CD4-positive, alpha-beta T cell treated with Interferon alpha-2 for 1 hour (primary cell): ENCODE measurements at places on chromosomes 5 and 9.

DNA sequence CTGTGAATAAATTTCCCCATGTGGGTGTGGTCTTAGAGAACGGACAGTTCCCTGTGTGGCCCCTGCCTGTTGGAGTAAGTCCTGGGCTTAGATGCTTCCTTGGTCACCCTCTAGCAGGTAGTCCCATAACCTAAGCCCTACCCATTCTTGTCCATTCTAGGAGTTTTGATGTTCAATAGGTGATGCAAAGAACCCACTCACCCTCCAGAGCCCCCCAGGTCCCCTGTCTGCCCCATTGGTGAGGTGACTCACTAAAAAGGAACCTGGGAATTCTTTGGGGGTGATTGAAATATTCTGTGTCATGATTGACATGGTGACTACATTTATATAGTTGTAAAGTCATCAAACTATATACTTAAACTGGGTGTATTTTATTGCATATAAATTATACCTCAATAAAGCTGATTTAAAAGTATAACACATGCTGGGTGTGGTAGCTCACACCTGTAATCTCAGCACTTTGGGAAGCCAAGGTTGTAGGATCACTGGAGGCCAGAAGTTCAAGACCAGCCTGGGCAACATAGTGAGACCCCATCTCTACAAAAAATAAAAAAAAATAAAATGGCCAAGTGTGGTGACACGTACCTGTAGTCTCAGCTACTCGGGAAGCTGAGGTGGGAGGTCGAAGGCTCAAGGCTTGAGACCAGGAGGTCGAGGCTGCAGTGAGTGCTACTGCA, 20.8 kb upstream of the GTF3C5 start:
- no peak for DNase-seq

DNA sequence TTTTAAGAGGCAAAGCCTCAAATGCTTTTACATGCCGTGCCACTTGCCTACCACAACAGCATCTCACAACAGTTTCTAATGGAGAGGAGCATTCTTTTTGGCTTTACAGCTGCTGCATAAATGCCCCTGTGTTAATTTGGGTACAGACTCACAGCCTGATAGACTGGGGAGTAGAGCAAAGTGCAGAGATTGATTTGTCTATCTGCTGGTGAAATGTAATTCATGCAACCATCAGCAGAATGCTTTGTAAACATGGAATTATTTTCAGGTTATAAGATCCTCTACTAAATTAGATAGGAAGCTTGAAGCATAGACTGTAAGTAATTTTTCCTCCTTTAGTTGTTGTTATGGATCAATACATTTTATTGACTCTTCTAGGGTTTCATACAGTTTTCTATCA, 170.3 kb downstream of the CD180 start:
- no peak for DNase-seq

DNA sequence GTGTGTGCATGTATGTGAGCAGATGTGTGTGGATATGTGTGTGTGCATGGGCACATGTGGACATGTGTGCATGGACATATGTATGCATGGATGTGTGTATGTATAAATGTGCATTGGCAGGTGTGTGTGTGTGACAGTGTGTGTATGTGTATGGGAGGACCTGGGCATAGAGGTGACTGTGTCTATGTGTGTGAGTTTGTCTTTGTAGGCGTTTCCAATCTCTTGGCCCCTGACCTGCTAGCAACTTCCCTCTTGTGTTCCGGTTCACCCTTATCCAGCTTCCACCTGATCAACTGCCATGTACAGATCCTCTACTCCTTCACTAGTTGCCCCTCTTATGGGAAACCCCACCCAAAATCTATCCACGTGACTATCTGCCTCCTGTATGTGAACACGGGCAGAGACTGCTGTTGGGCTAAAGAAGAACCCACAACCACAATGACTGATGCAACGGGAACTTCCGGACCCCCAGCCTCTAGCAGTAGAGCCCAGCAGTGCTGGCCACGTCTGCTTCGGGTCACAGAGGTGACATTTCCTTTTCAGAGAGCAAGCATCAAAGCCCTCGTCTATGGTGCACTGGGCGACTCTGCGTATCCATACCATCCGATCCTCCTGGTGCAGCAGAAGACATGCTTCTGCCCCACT, 24.9 kb upstream of the GADD45G start:
- DNase-seq, result peak; percentile 18

GRCh38 chr5:79666758-79667157, 22.9 kb upstream of the CMYA5 start:
- DNase-seq, result no peak

DNA sequence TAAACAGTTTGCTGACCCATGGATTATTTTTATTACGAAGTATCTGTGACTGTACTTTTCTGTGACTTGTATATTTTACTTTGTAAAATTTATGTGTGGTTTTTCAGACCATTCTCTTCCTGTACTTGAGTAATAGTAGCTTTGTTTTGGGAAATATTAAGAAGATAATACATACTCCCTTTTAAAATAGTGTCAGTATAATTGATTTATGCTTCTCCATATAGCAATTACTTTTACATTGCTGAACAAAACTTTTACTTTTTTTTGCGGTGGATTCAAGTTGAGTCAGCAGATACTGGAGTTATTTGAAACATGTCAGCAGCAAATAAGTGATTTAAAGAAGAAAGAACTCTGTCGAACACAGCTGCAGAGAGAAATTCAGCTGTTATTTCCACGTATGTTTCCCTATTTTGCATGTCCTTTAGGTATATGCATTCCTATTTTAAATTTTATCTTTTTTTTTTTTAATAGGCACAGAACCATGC, 28.4 kb downstream of the TENT2 start:
- DNase-seq, result no peak

DNA sequence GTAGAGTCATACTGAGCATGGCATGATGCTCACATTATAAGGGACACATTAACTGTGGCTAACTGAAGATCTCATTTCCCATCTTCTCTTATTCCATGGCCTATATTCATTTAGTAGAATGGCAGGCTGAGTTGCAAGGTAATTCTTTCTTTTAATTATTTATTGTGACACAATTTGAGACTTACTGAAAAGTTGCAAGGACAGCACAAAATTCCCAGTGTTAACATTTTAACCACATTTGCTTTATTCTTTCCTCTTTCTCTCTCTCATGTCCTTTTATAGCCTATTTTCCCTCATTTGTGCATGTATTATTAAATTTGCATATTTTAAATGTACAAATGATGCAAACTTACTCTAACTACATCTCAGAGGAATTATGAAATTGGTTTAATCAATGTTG, 366.1 kb upstream of the RPS23 start:
- no peak for DNase-seq

- peak; percentile 26 for DNase-seq
Measured at GRCh38 chr9:2570615-2571479, 50.7 kb upstream of the VLDLR start.

DNA sequence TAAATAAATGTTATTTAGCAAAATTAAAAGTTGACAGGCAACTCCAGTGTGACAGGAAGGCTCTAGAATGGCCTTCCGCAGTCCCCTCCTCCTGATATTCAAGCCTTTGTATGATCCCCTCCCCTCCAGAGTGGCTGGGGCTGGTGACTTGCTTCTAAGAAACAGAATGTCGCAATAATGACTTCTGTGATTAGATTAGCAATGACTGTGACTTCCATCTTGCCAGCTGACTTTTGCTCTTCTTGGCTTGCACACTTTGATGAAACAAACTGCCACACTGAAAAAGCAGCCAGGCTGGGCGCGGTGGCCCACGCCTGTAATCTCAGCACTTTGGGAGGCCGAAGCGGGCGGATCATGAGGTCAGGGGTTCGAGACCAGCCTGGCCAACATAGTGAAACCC, 106.5 kb upstream of the LARP1 start:
- DNase-seq, result no peak
